HCT116 (cell line): ENCODE measurements at places on chromosomes 5 and 9. TPM values are rescaled to one million over a fixed set of nuclear protein-coding genes. Genes with fewer than 3 reads are reported as not detected.

GRCh38 chr9:136695435-136695895 is 8.2 kb upstream of the AGPAT2 start:
- peak; percentile 24 for DNase-seq

DNA sequence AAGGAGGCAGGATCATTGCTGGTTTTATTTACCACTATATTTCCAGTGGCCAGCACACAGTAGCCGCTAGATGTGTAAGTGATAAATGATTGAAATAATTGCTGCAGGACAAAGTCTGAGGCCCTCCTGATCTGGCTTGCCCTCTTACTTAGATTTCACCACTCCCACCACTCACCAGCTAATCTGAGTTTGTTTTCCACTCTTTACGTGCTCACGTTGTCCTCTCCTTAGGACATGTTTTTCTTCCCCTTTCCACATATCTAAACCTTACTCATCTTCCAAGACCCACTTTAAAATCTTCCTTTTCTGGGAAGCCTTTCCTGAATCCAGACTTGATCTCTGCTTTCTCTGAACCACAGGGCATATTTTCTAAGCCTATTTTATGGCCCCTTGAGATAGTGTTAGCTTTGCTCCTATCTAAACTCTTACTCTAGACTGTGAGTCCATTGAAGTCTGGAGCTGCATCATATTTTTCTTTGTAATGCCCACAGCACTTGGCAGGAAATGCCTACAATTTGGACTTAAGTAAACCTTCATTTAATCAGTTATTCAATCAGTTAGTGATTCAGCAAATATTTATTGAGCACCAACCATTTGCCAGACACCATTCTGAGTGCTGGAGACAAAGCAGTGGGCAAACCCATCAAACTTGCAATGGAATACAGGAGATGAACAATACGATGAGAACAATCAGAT is 2.4 kb downstream of the TLR4 start:
- no peak for DNase-seq

TEK gene
- 0.15 TPM for total RNA-seq

- DNase-seq: no peak
Observed at GRCh38 chr5:180391276-180391675, 38.1 kb upstream of the GFPT2 start.

QRFP gene
- total RNA-seq: not detected

RECK gene
- 3.8 TPM for total RNA-seq

LNPEP gene
- 14.9 TPM for total RNA-seq

DNA sequence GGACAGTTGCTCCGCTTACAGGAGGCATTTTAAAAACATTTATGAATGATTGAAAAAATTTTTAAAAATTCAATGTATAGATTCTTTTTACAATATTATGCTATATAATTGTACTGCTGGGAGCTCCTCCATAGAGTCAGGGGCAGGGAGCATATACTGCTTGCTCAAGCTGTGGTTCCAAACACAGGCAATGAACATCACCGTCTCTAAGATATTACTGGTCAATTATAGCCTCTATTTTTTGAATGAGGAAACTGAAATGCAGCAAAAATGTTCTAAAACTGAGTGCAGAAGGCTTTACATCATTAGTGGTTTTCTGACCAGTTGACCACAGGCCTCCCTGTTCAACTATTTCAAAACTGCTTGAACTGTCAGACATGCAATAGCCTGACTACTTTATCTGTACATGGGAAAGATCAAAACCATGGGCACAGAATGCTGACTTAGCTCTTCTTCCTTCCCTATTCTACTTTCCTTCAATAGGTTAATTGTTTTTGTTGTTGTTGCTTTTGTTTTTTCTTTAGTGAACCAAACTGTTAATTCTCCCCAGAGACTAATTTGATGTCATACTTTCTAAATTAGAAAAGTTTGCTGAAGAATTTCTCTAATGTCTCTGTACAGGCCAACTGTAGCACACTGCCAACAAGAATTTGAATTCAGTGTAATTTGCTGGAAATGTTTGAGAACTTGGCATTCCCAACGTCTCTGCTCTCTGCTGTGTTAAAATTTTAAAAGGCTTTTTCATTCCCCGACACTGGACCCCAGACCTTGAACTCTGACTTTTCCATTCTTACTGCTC is 107.6 kb upstream of the MPDZ start:
- no peak for DNase-seq

N4BP3 gene
- total RNA-seq: 5.2 TPM

SPATA9 gene
- total RNA-seq: not detected

DNA sequence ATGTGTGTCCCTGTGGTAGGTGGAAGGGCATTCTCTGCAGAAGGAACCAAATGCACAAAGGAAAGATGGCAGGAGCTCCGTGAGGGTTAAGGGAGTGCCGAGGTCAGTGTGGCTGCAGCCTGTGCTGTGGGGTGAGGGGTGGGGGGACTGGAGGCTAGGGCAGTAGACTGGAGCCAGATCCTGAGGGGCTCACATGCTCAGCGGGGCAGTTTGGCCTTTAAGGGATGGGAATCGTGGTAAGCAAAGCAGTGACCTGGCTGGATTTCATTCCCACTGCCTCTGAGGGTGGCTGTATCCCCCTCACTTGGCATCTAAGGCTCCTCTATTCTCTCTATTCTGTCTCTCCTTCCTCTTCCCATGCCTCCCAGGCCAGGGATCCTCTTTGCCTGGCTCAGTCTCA is 15.6 kb downstream of the PITX1 start:
- no peak for DNase-seq

- DNase-seq: no peak
Observed at GRCh38 chr9:120928015-120928482, 1.5 kb upstream of the TRAF1 start.

DNA sequence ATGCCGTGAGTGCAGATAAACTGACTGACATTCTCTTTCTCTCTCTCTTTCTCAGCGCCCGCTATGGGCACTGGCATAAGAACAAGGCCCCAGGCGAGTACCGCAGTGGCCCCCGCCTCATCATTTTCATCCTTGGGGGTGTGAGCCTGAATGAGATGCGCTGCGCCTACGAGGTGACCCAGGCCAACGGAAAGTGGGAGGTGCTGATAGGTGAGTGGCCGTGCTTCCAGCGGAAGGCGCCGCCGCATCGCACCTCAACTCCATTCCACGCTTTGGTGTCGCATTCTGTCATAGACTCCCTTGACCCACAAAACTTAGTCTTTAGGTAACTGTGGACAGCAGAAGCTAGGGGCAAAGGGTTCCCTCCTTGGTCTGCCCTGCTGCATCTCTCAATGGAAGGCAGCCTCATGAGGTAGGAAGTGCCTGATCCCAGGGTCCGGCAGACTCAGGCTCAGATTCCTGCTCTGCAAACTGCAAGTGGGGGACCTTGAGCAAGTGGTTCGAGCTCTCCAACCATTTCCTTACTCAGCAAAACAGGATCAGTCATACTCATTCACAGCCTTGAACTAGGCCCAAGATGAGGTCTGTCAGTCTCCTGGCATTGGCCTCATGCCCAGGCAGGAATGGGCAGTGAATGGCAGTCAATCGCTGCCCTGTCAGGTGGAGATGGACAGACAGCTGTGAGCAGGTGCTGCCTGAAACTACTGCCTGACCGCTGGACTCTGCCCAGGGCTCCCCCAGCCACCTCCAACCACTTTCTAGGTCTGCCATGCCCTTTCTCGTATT is 24.2 kb upstream of the CFAP157 start:
- no peak for DNase-seq
